Adipocyte (in vitro differentiated cells): ENCODE measurements at places on chromosomes 16 and 17.

- no peak for DNase-seq
These were observed 6.5 kb downstream of the ZNF629 start for GRCh38 chr16:30780549-30780948.

DNA sequence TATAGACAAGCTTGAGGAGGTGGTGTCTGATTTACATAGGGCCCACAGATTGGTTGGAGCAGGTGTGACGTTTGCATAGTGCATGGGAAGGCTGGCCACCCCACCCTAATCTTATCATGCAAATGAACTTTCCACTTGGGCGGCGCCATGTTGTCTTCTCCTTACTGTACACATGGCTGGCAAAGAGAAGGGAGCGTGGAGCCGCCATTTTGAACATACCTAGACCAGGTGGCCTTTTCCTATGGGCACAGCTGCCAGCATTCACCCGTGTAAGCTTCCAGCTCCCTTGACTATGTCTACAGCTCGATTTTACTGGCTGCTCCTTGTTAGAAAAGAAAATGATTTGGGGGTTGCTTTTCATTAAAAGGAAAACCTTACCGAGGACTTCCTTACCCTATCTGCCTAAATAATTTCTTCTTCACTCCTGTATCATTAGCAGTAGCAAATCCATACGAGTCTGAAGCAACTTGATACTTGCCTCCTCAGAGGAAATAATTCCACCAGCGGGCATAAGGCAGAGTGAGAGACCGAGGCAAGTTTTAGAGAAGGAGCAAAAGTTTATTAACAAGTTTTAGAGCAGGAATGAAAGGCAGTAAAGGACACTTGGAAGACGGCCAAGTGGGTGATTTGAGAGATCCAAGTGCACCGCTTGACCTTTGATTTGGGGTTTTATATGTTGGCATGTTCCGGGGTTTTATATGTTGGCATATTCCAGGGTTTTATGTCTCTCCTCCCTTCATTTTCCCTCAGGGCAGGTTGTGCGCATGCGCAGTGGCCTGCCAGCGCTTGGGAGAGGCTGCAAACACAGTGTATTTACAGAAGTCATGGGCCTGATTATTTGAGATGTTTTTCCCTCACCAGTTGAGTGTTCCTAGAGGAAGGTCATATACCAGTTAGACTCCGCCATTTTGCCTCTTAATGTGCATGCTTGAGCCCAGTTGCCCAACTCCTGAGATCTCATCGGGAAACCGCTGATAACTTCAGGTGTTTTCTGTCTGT lies 65.7 kb downstream of the MARF1 start:
- no peak for DNase-seq

DNA sequence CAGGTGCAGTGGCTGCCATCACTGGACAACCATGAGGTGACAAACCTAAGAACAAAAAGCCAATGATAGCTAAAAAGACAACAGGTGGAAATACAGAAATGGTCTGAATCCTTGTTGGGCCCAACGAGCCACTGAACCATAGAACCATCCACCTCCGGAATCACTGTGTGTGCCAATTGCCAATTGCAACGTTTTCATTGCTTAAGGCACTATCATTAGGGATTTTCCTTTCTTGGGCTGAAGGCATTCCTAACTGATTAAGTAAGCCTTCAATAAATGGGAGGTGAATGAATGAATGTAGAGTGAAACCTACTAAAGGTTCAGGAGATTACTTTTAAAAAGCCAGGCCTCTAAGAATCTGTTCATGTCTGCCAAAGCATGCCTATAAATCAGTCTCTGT lies 3.6 kb downstream of the USP31 start:
- peak; percentile 60 for DNase-seq

DNA sequence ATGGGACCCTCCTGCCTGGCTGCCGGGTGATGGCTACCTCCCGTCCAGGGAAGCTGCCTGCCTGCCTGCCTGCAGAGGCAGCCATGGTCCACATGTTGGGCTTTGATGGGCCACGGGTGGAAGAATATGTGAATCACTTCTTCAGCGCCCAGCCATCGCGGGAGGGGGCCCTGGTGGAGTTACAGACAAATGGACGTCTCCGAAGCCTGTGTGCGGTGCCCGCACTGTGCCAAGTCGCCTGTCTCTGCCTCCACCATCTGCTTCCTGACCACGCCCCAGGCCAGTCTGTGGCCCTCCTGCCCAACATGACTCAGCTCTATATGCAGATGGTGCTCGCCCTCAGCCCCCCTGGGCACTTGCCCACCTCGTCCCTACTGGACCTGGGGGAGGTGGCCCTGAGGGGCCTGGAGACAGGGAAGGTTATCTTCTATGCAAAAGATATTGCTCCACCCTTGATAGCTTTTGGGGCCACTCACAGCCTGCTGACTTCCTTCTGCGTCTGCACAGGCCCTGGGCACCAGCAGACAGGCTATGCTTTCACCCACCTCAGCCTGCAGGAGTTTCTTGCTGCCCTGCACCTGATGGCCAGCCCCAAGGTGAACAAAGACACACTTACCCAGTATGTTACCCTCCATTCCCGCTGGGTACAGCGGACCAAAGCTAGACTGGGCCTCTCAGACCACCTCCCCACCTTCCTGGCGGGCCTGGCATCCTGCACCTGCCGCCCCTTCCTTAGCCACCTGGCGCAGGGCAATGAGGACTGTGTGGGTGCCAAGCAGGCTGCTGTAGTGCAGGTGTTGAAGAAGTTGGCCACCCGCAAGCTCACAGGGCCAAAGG lies 36.8 kb downstream of the NLRC5 start:
- no peak for DNase-seq

DNA sequence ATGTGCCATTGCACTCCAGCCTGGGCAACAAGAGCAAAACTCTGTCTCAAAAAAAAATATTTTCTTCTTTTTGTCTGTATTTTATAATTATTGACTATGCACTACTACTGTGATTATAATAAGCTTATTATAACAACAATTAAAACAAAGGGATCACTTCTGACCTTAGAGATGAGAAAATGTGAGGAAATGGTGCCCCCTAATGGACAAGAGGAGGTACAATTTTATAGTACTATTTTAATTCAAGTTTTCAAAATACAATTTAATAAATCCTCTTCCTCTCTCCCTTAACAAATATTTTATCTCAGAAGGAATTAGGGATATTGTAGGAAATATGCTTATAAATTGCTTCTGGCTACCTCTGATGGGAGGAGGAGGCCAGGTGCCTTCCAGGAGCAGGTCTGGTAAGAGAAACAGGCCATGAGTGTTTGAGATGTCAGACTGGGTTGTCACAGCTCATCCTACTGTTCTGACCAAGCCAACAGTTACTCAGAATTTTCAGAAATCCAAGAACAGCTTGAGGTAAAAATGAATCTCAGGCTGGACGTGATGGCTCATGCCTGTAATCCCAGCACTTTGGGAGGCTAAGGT lies 14.0 kb downstream of the VPS53 start:
- DNase-seq, result peak; percentile 68

GRCh38 chr17:3221850-3222249 lies 14.4 kb downstream of the OR1A1 start:
- DNase-seq, result no peak

DNA sequence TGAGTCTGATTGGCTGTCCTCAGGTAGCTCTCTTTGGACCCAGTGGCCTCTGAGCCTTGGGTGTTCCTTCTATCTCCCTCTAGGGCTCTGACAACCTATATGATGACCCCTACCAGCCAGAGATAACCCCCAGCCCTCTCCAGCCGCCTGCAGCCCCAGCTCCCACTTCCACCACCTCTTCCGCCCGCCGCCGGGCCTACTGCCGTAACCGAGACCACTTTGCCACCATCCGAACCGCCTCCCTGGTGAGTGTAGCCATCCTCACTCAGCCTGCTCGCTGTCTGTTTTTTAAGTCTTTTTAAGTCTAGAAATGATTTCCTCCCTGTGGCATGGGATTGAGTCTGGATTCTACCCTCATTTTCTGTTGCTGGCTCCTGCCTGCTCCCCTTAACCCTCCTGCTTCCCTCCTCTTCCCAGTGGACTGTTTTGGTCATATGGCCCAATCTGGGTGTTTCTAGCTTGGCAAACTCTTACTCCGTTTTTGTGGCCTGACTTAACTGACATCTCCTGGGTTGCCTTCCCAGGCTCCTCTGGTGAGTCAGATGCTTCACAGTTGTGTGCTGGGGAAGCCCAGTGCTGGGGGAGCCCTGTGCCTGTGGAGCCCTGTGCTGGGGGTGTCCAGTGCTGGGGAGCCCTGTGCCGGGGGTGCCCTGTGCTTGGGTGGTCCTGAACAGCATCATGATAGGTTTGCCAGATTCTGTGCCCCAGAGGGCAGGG lies 9.9 kb downstream of the TAOK2 start:
- DNase-seq, result peak; percentile 19

DNA sequence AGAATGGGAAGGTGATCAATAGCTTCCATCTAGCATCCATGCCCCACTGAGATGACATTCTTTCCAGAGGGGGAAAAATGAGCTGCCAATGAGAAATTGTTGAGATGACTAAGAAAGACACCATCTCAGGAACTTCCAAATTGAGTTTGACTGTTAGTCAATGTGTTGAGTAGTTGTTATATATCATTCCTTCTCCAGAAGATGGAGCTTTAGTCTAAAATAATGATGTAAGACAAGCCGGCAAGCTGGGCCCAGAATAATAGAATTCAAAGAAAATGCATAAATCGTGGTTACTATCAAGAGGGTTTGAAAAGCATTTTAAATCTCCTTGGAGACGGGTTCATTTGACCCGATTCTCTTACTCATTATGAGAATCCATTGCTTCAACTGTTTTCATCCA lies 71.0 kb upstream of the ATF7IP2 start:
- DNase-seq, result peak; percentile 25

DNA sequence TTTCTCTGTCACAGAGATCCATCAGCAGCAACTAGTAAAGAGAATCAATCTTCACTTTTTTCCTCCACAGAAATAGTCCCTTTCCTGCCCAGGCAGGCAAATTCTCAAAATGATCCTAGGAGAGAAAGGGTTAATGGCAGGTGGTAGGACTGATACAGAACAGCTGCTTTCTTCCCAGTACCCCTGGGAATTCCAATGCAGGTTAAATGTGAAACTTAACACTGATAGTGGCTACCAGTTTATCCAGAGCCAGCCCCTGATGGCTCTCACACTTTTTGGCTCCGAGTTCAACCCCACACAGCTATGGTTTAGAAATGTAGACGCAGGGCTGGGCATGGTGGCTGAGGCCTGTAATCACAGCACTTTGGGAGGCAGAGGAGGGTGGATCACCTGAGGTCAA lies 22.2 kb downstream of the MARVELD3 start:
- no peak for DNase-seq

GRCh38 chr17:80277751-80278671 lies 17.4 kb downstream of the RNF213 start:
- DNase-seq, result no peak

- DNase-seq, result no peak
These were observed 5.8 kb downstream of the SEPHS2 start for GRCh38 chr16:30439720-30440348.

GRCh38 chr17:57948555-57949420 lies 6.4 kb downstream of the CUEDC1 start:
- DNase-seq, result peak; percentile 85

DNA sequence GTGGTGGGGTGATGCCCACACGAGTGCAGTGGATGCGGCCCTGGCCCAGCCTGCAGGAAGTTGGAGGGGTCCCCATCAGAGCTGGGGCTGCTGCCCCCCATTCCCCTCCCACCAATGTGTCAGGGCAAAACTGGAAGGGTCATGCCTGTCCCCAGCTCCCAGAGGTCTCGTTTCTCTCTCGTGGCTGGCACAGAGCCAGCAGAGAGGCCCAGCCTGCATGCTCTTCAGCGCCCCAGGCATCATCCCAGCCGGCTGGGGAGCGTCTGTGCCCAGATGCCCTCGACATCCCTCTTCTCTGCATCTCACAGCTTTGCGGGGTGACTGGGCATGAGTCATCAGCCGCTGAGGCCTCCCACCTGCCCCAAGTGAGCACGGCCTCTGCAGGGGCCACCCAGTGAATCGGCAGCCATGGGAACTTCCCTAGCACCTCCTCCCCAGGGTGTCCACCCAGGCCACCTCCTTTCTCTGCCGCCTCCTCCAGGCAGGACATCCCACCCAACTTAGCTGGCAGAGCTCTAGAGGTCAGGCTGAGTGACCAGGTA lies 9.8 kb upstream of the CSNK1D start:
- peak; percentile 67 for DNase-seq

GRCh38 chr16:88608076-88608475 lies 30.3 kb upstream of the IL17C start:
- DNase-seq, result no peak

GRCh38 chr17:20924306-20924705 lies 118.5 kb downstream of the USP22 start:
- no peak for DNase-seq

GRCh38 chr17:4645642-4646041 lies 4.2 kb upstream of the ALOX15 start:
- DNase-seq, result no peak

- DNase-seq, result no peak
These were observed 11.7 kb upstream of the ST6GALNAC2 start for GRCh38 chr17:76597156-76598003.

GRCh38 chr17:49456183-49456965 lies 38.7 kb upstream of the NGFR start:
- peak; percentile 87 for DNase-seq

DNA sequence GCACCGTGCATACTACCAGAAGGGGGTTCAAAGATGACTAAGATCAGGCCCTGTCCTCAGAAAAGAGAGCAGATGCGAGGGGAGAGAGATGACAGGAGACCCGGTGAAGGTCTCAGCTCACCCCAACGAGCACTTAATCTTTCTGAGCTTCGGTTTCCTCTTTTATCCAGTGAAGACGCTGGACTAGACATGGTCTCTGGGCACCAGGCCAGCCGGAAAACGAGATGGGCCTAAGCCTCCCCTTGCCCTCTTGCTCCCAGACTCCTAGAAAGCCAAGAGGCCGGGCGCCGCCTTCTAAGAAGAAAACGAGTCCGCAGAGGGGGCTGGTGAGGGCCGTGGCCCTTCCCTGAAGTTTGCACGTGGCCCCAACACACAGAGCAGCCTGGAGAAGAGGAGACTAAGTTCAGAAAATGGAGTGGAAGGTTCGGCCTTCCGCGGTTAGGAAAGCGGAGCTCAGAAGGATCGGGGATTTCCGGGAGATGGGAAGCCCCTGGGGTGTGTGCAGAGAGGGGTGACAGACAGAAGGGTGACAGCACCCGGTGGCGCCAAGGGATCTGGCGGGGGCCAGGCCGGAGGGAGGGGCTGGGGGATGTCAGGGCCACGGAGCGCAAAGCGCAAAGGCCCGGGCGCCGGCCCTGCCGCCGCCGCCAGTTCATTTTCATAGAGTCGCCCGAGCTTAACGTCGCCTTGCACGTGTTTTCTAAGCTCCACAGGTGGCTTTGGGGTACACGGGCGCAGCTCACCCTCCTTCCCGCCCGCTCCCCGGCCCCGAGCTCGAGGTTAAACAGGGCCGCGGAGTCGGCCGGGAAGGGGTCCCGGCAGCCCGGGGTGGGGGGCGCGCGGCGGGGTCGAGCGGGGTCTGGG lies 42.1 kb upstream of the BHLHA9 start:
- no peak for DNase-seq

GRCh38 chr17:2710803-2711607 lies 559 bp downstream of the CLUH start:
- peak; percentile 50 for DNase-seq

GRCh38 chr17:50935221-50935995 lies 69.3 kb upstream of the TOB1 start:
- no peak for DNase-seq
